CD4-positive, alpha-beta T cell treated with Interleukin-10 for 1 hour (primary cell): ENCODE measurements at places on chromosomes 11 and 22.

DNA sequence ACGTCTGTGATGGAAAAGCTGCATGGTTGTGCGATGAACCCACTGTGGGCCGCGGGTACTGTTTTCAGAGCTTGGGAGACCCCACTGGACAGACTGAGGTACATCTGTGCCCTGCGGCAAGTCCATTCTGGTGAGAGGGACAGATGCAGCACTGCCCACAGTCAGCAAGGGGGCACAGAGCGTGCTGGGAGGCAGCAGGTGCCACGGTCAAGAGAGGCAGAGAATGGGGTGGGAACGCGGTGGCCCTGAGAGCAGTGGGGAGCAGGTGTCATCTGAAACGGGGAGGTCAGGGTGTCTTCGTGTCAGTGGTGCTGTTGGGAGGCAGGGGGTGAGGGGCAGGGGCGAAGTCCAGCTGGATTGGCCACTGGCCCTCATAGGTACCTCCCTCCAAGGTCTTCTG, 32.0 kb downstream of the TBC1D22A start:
- no peak for DNase-seq

- DNase-seq: peak; percentile 83
Measured at GRCh38 chr22:38317122-38317994, at the start of gene CSNK1E. TSS of gene CSNK1E (minus strand) at chr22:38317433. CDS start at chr22:38314157, 3,276 bp downstream.

- no peak for DNase-seq
Measured at GRCh38 chr11:33291004-33291777, 34.0 kb downstream of the HIPK3 start.

DNA sequence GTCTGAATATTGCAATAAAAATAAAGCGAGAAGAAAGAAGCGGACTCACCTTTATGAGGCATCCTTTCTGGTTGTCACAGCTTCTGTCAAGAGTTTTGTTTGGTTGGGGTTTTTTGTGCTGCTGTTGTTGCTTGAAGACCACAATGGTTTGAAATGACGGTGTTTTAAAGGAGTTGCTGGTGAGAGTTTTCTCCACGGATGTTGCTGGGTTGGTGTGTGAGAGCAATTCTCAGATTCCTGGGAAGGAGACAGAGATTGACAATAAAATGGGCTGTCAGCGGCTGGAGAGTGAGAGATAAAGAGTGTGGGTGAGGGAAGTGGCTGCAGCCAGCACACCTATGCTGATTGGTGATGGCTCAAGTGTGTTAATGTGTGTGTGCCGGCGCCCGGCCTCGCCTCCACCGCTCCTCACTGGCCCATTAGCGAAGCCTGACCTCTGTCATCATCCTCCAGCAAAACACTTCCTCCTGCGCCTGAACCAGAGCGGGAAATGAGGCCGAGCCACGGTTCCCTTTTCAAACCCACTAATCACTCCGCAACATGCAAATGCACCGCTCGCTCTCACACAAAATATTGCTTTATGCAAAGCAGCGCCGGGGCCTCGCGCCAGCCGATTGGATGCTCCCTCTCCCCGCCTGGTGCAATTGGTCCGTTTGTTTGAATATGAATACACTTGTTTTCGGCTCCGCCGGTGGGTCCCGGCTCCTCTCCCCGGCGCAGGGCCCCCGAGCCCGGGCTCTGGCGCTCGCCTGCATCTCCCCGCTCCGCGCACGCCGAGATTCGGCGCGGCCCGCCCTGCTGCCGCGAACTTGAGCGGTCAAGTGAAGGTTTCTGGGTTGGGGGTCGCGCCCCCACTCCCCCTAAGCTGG, at the start of gene PAX6:
Gene PAX6 (minus strand): TSS at position 544 of the 869 bp plus-strand sequence. CDS start 4,911 bp downstream, outside the sequence.
- peak; percentile 49 for DNase-seq

GRCh38 chr22:49975543-49976389, 15.2 kb downstream of the PIM3 start:
- peak; percentile 38 for DNase-seq

GRCh38 chr11:73787051-73787642, 527 bp upstream of the MRPL48 start:
- no peak for DNase-seq

DNA sequence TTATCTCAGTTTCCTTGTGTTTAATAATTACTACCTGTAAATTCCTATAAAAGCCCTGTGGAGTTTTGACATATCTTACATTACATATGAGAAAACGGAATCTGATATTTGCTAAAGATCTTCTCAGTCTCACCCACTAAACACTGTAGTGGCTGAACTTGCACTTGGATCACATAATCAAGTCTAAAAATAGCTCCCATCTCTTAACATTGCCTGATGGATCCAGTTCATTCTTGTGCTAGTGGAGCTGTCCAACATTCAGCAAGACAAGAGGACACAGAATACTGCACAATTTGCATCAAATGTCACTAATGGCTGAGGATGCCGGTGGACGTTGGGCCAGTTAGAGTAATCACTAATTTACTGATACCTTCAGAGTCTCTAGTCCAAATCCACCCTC, 569.9 kb upstream of the ANO5 start:
- no peak for DNase-seq

GRCh38 chr11:110526323-110526722, 96.6 kb downstream of the FDX1 start:
- peak; percentile 28 for DNase-seq

- no peak for DNase-seq
Measured at GRCh38 chr11:50174975-50175374, 142.3 kb downstream of the OR4C45 start.

DNA sequence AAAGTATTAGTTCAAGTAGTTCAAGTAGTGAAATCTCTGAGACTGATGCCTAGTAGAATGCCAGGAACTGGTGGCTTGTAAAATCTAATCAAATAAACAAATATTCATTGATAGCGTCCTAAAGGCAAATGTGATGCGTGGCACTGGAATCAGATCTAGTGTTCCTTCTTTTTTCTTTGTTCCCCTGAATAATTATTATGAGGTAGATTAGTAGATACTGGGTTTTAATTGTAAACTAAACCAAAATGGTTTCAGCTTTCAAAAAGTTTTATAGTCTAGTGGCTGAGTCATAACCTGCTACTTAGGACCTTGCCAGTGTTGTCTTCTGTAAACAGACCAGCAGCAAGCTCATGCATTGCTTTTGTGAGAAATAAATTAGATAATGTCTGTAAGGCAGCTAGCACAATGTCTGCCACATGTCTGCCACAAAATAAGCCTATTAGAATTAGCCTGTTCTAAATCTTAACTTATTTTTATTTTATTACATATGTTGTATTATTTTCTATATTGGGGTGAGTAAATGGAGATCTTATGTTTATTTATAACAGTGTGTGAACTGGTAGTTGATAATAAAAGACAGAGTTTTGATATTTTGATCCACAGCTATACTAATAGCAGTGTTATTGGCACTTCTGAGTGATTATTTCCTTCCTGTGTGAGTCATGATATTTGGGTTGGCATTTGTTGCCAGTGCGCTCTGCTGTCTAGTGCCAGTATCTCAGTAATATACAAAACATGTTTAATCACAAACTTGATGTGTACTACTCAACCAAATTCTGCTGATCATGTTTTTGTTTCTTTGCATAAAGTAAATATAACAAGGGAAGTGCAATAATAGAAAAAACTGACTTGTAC, 135.7 kb downstream of the TMEM135 start:
- DNase-seq: peak; percentile 10

GRCh38 chr11:124543554-124543953, at the start of gene OR8B12:
TSS of gene OR8B12 (minus strand) at chr11:124543654. CDS start at chr11:124543654, 0 bp downstream.
- no peak for DNase-seq

DNA sequence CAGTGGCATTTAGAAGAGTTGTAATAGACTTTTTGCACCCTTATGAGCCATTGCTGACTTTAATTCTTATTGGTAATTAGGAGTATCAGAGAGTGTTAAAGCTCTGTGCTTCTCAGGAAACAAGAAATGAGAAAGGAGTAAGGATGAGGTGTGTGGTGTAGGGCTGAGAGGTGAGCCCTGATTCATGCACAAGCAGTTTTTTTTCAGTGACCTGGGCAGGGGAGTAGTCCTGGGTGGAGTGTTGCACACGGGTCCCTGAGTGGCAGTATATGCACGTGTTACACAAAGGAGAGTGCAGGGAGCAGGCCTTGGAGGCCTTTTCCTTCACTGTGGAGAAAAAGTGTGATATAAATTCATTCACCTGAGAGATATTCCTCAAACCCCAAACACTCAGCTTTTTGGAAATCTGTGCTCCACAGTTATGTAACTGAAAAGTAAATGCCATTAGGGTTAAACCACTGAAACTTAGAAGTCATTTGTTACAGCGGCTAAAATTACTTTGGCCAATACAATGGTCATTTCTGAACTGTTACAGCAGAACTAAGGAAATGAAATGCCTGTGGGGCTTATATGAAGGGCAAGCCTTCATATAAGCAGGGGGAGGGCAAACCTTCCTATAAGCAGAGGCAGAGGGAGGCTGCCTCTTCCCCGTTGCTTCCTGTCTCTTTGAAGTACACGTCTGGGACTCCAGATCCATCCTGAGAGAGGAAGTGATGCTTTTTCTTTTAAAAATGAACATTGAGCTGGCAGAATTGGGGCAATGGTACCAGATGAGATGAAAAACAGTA, 62.6 kb upstream of the OLFML1 start:
- no peak for DNase-seq

GRCh38 chr11:44110231-44110679, 14.8 kb downstream of the EXT2 start:
- DNase-seq: peak; percentile 66

- no peak for DNase-seq
Measured at GRCh38 chr11:30310623-30311022, 12.3 kb upstream of the ARL14EP start.

GRCh38 chr11:122861631-122862030, 20.9 kb upstream of the JHY start:
- no peak for DNase-seq

DNA sequence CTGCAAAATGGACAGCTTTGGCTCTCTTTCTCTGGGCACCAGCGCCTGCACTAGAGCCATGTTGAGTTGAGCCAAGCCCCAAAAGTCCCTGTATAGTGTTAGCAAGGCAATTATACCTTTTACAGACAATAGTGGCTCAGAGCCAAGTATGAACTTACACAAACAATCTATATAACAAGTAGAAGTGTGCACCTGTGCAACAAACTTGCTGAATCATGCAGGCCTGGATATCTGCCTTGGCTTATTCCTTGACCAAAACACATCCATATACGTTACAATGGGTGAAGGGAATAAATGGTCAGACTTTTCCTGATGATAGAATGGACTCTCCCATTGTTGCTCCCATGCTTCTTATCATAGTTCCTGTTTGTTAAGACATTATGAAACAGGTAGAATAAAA, 3.8 kb upstream of the OR52I2 start:
- DNase-seq: no peak

DNA sequence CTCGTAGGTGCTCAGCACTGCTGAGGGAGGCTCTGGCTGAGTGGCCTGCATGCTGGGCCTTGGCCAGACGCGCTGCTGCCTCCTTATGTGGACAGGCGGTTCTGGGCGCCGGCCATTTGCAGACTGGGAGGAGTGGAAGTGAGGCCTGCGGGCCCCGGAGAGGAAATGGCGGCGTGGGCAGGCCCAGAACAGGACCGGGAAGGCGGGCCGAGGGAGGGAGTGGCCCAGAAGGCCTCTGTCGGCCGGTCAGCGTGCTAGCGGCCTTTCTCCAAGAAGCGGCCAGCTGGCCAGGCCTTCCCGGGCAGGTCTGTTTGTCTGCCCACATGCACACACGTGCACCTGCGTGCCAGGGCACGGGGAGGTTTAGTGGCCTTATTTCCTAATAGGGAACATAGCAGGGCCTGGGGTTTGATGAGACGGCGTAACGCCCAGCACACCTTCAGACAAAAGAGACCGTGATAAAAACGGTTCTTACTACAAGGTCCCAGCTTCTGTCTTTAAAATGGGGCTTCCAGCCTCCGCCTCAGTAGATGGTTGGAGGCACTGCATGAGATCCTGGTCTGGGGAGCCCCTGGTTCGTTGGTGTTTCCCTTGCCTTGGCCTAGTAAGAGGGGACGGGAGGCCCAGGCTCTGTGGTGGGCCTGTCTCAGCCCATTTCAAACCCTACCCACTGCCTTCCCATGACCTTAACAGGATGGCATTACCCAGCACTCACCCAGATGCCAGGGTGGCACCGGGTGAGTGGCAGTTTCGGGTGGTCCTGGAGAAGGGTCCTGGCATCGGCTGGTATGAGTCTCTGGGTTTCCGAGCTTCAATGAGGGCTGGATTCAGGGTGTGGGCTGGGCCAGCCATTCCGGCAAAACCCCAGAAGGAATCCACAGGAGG, 65.1 kb upstream of the PPARA start:
- DNase-seq: no peak

- DNase-seq: no peak
Measured at GRCh38 chr11:103649401-103649895, 387.0 kb upstream of the DDI1 start.

DNA sequence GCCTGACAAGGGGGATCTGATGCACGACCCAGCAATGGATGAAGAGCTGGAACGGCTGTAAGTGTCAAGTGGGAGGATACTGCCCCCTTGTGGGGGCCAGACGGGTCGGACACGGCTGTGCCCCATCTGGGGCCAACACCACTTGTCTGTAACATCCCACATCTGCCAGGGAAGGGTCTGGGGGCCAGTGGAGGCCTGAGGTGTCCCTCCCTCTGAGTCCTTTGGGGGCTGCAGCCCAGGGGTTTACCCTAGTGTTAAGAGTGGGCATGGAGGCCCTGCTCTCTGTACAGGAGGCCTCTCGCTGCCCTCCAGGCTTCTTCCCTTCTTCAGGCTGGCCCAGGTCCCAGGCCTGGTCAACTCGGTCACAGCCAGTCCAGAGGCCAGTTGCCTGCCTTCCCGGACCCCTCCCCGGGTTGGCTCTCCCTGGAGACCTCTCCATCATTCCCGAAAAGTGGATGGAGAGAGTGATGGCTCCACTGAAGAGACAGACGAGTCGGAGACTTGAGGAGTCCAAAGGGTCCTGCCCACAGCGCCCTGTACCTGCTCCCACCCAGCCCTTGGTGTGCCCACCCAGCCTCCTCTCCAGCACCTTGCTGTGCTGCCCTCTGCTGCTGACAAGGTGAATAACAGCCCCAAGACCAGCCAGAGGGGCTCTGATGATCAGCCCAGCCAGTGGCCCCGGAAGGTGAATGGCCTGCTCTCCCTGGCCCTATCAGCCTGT, 15.4 kb downstream of the ARFGAP2 start:
- peak; percentile 63 for DNase-seq

DNA sequence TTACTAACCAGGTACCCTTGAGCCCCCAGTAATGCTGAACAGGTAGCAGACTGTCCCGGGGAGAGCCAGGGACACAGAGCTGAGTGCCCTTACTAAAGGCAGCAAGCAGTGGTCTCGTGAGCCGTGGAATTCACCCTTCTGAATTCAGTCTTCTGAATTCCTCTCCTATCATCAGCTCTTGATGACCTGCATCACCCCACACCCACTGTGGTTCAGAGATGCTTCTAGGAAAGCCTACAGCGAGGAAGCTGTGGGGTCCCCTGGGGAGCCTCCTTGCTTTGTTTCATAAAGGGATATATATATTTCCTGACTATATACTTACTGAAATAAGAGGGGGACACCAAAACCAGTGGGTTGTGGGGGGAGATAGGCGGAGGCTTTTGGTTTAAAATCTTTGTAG, 2.6 kb downstream of the SPATA19 start:
- DNase-seq: no peak

- no peak for DNase-seq
Measured at GRCh38 chr11:133118563-133119268, 413.6 kb downstream of the OPCML start.
